ENCODE measurements at places on chromosomes 16 and 17.

DNA sequence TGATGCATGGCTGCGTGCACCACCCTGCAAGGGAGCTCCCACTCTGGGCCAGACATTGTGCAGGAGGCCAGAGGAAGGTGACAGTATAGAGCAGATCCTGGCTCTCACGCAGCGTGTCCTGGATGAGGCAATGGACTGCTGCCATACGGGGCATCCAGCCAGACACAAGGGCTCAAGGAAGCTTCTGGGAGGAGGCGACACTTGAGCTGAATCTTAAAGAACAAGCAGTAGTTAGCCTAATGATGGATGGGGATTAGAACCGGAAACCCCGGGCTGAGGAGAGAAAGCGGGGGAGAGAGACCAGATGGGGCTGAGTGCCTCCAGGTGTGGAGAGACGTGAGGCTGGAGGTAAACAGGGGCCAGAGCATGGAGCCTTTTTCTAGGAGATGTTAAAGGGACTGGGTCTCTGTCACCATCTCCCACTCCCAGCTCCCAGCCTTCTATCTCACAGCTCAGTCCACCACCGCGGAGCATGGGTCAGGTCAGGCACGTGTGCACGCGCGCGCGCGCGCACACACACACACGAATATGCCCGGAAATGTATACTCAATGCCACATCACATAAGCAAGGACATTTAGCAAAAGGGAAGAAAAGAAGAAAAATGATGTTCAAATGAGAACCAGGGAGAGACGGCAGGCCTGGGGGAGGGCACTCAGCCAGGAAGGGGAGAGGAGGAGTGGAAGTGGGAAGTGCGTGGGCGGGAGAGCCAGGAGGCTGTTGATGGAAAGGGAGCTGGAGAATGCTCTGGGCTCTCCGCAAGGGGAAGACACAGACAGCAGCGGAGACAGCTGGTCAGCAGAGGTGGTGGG lies 46.3 kb downstream of the CCDC42 start:
- no peak for DNase-seq

DNA sequence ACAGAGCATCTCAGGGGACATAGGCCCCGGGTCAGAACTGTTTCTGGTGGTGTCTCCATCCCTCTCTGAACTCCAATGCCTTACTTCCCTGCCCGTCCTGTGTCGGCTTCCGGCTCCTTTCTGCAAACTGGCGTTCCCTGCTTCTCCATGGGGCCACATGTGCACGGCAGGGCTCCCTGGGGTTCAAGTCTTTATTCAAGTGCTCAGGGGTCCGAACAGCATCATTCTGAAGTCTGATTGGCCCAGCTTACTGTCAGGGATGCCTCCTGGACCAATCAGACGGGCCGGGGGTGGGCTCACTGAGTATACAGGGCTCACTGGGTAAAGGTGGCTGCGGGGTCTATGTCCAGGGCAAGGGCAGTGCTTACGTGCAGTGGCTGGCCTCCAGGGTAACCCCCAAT lies 17.1 kb downstream of the C16orf82 start:
- no peak for DNase-seq

DNA sequence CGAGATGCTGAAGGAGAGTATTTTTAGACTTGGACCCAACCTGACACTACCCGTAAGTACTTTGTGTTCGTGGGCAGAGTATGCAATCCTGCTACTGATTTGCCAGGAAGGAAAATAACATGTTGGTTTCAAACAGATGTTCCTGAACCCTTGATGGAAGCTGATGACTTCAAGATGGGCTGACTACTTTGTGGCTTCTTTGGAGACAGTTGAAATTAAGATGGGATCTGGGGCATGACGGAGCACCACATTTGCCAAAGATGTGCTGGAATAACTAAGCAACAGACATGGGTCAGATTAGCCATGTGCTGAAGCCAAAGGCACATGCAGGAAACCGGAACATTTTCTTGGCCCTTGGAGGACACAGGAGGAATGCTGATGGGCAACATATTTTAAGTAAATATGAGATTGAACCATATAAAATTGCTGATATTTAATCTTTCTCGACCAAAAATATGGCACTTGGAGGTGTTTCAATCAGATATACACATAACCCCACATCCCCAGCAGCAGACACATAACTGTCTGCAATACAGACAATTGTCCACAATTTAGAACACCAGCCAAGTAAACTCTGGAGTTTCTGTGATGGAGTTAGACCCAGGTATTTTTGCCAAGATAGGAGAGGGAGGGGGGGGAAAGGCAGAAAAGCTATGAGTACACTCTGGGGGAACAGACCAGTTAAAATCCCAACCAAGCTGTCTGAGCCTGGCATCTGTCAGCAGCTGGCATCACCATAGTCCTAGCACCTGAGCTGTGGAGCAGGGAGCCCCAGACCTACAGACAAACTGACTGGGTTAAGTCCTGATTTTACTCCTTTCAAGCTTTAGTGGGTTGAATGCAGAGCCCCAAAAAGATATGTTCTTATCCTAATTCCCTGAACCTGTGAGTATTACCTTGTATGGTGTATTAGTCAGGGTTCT lies 329.4 kb upstream of the CDH5 start:
- DNase-seq, result no peak

- DNase-seq, result no peak
Measured at GRCh38 chr16:55641430-55642056, 14.2 kb upstream of the SLC6A2 start.

- DNase-seq, result no peak
Measured at GRCh38 chr17:8846768-8847211, 20.7 kb downstream of the PIK3R6 start.

DNA sequence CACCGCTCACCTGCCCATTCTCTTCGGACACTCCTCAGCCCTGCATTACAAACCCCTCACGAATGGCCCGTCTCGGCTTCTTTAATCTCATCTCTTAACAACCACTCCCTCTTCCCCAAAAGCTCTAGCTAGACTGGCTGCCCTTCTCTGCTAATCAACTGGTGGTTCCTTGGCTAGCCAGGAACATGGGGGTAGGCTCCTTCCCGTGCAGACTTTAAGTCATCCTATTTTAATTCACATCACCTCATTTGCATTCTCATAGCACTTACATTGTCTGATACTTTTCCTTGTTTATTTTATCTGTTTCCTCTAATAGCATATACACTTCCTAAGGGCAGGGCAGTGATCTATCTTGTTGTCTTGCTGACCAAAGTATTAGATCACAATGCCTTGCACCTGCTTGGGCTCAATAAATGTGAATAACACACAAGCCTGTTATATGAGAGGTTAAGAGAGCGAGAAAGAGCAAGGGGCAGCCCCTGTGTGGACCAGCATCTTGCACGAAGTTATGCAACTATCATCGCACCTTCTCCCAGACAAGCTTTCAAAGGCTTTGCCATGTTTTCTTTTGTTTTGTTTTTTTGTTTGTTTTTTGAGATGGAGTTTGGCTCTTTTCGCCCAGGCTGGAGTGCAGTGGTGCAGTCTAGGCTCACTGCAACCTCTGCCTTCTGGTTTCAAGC lies 9.8 kb downstream of the TP53 start:
- DNase-seq, result no peak

GRCh38 chr17:36705874-36706731 lies 104.7 kb downstream of the MRM1 start:
- no peak for DNase-seq

- no peak for DNase-seq
Measured at GRCh38 chr16:69581297-69581696, 15.5 kb downstream of the NFAT5 start.

GRCh38 chr16:819336-820043 lies 19.0 kb upstream of the GNG13 start:
- no peak for DNase-seq

- no peak for DNase-seq
Measured at GRCh38 chr16:73610605-73611156, 562.8 kb upstream of the ZFHX3 start.

- DNase-seq, result no peak
Measured at GRCh38 chr17:44601973-44602372, 44.7 kb downstream of the FZD2 start.

- DNase-seq, result no peak
Measured at GRCh38 chr17:46176975-46177374, 16.3 kb downstream of the KANSL1 start.

- DNase-seq, result no peak
Measured at GRCh38 chr16:50574745-50575136, 26.5 kb downstream of the NKD1 start.

DNA sequence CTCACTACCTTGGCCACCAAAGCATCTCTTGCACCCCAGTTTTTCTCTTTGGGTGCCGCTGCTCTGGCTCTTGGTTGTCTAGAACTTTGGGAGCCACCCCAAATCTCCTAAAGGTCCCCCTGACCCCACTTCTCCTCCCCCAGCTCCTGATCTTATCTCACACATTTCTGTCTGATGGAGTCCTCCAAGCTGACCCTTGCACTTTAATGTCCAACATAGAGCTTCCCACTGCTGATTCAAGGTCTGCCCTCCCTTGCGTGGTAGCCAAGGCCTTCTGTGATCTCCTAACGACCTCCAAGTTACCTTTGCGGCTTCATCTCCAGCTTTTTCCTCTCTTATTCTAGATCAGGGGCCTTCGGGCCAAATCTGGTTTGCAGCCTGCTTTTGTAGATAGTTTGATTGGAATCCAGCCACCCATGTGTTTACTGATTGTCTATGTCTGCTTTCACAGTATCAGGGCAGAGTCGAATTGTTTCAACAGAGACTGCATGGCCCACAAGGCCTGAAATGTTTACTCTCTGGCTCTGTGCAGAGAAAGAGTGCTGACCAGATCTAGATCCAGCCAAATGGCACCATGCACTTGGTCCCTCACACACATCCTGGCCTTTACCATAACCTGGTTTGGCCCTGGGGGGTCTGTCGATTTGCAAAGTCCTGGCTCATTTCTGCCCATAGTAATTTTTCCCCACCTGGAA lies 168.6 kb downstream of the HAPSTR1 start:
- no peak for DNase-seq

DNA sequence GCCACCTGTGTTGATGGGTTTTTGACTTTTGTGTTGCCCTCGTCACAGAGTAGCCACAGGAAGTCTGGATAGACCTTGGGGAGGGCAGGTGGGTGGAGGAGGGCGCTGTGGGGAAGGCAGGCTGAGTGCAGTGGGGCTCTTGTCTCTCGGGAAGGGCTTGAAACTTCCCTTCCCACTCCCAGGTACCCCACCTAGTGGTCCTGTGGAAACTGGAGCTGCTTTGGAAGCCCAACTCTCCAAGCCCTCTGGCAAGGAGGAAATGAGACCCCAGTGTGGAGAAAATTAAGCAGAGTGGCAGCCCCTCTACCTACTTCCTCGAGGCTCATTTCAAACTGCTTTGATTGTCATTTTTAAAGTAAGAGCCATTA lies 9.2 kb downstream of the CA5A start:
- no peak for DNase-seq

DNA sequence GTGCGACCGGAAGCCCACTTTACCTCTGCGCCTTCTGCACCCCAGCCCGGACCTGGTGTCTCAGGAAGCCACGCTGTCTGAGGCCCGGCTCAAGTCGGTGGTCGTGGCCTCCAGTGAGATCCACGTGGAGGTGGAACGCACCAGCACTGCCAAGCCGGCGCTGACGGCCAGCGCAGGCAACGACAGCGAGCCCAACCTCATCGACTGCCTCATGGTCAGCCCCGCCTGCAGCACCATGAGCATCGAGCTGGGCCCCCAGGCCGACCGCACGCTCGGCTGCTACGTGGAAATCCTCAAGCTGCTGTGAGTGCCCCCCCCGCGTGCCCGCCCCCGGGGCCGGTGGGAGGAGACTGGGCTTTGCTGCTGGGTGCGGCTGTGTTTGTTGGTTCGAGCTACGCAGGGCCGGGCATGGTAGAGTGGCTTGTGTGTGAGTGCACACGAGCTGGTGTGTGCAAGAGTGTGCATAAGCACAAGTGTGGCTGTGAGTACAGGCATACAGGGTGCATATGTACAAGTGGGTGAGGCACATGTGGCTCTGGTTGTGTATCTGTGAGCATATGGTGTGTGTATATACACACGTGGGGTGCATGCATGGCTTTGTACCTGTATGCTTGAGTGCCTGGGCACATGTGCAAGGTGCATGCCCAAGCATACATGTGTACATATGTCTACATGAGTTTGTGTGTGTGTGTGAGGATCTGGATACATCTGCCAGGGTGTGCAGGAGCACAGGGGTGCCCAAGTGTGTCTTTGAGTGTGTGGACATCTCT lies 100.6 kb upstream of the PLCG2 start:
- DNase-seq, result no peak

GRCh38 chr17:50213026-50214022 lies 11.9 kb upstream of the COL1A1 start:
- DNase-seq, result no peak

DNA sequence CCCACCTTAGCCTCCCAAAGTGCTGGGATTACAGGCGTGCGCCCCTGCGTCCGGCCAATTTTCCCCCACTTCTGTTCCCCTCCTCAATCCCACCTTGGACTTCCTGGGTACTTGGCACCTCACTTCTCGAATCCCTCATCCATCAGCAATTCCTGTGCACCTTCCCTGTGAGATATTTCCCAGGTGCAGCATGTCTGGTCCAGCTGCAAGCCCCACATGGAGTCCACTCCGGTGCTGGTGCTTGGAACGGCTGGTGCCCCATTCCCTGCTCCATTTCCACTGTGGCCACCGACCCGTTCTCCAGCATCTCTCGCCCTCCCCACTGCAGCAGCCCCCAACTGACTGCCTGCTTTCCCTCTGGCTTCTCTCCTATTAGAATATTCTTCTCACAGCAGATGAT lies 35.3 kb downstream of the NOL11 start:
- DNase-seq, result no peak

DNA sequence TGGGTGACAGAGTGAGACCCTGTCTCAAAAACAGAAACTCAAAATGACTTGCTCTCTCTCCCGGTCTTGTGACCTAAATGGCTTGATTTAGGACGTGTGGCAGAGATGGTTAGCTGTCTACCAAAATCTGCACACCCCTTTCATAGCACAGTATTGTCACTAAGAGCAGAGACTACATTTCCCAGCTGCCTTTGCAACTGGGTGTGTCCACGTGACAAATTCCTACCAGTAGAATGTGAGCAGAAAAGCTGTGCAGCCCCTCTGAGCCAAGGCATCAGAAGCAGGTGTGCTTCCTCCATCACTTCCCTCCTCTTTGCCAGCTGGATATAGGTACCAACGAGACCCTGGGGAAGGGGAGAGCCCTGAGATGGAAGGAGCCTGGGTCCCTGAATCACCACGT lies 25.5 kb downstream of the GPR142 start:
- DNase-seq, result no peak

DNA sequence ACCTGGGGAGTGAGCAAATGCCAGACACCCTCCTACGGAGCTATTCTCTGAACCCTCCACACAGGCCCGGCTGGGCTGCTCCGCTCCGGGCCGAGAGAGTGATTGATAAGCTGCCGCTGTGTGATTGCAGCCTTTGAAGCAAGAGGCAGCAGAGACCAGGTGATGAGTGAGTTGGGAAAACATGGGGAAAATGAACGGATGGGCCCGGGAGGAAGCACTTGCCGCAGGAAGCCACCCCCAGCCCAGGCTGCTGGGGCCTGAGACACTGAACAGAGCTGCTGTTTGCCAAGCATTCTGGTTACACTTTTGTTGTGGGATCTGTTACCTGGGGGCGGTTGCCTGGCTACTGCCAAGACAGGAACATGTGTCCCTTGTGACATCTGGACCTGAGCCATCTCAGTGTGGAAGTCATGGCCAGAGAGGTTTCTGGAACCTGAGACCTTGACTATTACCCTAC lies 46.4 kb upstream of the KLHDC4 start:
- no peak for DNase-seq

- no peak for DNase-seq
Measured at GRCh38 chr17:82085931-82086764, 11.9 kb downstream of the FASN start.

GRCh38 chr17:70168044-70168976 lies 1.0 kb upstream of the KCNJ2 start:
- DNase-seq, result no peak
